ENCODE measurements at places on chromosomes 7 and 10.

DNA sequence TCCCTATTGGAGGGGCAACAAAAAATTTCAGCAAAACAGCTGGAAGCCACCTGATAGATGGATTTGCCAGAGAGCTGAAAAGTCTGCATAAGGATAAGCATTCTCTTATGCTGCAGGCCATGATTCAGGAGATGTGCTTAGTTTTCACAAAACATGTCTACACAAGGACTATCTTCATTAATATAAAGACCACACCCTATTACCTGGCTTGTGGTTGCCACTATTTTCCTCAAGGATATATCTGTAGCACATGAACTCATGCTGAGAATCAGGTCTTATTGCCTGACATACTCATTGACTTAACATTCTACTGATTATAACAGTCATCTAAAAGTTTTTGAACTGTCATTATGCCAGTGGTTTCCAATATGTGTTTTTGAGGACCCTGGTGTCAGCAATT, 7.1 kb upstream of the COL17A1 start:
- DNase-seq, result peak; percentile 80

- no peak for DNase-seq
Observed at GRCh38 chr7:115299397-115300037, 377.6 kb downstream of the MDFIC start.

DNA sequence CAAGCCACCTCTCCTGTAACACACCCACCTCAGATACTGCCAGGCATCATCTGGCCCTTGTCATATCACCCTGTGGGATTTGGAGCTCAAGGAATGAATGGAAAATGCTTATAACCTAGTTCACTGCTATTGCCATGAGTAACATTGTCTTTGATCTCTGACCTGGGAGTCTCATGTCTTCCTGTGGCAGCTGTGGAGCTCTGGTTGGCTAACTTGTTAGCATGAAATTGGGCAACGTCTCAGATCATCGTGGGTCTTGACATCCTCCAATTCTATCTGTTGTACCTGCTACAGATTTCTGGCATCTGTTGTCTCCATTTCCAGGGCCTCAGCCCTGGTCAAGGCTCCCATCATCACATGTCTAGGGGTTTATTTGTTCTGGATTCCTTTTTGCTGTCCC, 2.2 kb upstream of the TMEM270 start:
- no peak for DNase-seq

DNA sequence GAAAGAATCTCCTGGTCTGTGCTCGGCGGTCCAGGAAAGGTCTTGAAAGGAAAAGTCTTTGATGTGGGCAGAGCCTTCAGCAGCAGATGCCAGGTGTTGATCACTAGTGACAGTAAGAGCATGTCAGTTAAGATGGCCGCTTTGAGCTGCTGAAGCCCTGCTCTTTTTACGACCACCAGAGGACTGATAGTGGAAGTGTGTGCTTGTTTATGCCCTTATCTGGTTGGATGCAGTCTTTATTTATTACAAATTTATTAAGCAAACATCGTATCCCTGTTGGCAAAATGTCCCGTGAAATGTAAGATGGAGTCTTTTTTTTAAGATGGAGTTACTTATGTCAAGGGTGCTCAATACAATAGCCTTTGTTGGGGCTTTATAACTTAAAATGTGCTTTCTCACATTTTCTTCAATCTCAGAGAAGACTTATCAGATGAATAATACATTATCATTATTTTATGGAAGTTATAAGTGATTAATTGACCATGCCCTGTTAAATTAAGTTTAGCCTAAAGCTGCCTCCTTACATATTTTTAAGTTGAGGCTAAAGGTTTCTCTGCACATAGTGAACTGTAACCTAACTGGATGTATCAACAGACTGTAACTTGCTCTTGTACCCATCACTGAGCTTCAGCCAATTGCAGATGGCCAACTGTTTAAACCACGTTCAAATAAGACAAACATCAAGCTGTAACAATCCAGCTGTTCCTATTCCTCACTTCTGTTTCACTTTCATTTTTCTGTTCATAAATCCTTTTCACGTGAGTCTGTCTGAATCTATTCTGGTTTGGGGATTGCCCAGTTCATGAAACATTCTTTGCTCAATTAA, 97.4 kb upstream of the PIK3CG start:
- DNase-seq, result no peak

DNA sequence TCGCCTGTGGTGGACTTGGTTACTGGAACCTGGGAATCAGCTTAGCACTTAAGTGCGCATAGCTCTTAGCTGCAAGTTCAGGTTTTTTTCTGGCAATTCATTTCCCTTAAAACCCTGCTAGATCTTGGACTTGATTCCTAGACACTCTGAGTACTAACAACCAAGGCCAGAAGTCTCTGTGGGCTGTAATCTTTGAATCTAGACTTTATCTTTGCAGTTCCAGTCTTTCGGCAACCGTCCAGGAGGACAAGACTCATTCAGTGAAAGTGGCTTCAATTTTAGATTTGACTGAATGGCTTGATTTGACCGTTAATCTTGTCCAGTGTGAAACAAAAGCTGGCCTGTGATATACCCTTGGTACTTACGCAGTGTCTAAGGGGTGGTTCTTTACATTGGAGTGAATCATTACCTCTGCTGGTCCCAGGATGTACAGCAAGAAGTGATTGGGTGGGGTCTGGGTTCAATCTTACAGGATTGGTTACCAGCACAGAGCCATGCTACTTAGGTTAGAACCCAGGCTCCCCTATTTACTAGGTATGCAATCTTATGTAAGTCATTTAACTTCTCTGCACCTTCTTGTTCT, 16.4 kb downstream of the PTTG1IP2 start:
- no peak for DNase-seq

- peak; percentile 36 for DNase-seq
Observed at GRCh38 chr7:20268824-20269223, 51.6 kb upstream of the MACC1 start.

- no peak for DNase-seq
Observed at GRCh38 chr7:140297192-140297591, 101.1 kb downstream of the SLC37A3 start.

GRCh38 chr7:1705856-1706255, 35.8 kb downstream of the ELFN1 start:
- DNase-seq, result no peak

DNA sequence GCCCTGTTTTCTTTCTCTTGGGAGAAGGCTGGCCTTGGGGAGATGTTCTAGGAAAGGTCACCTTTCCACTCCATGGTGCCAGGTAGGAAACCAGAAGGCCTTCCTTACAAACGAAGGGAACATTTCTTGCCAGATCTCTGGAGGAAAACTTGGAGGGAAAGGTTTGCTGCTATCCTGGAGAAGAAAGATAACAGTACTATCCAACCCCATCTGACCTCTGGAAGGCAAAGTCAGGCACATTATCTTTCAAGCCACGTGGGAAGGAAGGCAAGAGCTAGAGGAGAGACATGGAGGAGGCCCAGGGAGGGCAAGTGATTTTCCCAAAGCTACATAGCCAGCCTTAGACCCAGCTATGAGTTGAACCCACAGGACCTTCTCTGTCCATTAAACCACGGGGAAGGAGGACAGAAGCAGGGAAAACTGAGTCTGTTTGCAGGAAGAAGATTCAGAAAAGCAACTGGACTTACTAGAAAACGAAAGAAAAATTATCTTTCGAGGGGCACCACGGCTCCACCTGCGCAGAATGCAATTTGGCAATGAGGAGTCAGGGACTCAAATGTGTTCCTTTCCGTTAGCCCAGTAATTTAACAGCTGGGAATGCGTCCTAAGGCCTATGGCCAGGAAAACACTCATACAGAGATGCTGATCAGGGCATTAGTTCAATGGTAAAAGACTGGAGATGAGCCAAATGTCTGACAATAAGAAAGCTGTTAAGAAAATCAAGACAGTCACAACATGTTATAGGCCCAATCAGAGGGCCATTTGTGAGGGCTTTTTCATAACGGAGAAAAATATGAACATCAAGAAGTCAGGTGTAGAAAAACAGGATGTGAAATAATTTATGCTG, 32.0 kb upstream of the PSAP start:
- DNase-seq, result no peak

- DNase-seq, result no peak
Observed at GRCh38 chr10:1316121-1316808, 260.1 kb downstream of the WDR37 start.

DNA sequence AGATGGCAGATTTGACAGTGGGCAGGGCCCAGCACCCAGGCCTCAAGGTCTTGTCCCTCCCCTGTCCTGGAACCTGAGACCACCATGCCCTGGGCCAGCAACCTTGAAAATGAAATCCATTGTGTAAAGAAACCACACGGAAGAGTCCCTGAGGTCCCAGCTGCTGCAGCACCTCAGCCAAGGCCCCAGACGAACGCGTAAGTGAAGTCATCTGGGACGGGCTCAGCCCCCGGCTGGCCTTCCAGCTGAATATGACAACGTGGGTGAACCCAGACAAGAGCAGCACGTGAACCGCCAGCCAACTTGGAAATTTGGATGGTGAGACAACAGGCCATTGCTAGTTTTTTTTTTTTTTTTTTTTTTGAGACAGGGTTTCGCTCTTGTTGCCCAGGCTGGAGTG, 70.3 kb downstream of the CYTH3 start:
- no peak for DNase-seq

DNA sequence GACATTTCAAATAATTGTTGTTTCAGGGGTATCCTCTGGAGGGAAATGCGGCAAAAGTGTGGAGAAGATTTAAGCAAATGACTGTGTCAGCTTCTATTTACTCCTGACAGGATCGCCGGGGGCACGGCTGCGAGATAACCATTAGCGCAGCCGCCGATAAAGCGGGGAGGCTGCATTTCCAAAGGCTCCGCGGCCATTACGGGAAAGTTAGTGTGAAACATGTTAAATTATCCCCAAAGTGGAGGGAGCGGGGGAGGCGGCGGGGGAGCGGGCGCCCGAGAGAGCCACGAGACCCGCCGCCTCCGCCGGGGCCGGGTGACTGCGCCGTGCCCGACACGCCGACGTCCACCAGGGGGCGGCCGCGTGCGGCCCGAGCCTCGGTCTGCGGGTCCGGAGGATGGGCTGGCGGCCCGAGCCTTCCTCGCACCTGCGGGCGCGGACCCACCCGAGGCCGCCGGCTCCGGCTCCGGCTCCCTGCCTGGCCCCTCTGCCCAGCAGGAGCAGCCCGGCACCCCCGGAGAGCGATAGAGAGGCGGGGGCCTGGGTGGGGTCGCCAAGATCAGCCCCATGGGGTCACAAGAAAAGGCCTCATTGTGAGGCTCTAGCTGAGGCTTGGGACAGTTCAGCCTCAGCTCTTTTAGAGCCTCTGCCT, 74.4 kb upstream of the PAX2 start:
- DNase-seq, result no peak

- DNase-seq, result no peak
Observed at GRCh38 chr10:121524157-121524817, 74.0 kb downstream of the FGFR2 start.

DNA sequence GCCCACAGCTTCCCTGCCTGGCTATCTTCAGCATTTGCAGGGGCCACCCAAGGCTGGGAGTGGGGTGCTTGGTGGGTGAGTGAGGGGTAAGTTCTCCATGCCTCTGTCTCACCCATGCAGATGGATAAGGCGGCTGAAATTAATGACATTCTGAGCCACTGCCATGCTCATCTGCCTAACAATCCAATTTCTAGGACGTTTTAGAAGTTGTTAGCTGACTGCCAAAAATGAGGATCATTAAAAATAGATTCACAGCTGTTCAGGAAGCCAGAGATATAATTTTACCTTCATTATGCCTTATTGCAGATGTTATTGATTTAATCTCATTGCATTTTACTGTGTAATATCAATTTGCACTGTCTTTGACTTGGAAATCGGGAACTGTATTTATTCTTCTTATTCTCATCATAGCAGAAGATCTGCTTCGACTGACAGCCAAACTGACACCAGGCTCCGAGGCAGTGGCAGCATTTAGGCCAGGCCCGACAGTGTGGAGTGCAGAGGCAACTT, 334.4 kb upstream of the NPVF start:
- DNase-seq, result no peak

DNA sequence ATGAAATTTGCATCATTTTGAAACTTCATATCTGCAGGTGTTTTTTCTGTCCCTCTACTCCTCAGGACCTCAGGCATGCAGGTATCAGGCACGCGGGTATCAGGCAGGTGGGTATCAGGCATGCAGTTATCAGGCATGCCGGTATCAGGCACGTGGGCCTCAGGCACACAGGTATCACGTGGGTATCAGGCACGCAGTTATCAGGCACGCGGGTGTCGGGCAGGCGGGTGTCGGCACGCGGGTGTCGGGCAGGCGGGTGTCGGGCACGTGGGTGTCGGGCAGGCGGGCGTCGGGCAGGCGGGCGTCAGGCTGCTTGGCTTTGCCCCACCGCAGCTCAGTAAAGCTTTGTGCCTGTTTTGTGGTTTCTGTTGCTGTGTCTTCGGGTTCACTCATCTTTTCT, 8.7 kb downstream of the SPRN start:
- DNase-seq, result no peak

GRCh38 chr7:20958572-20958971, 171.9 kb upstream of the SP8 start:
- no peak for DNase-seq

DNA sequence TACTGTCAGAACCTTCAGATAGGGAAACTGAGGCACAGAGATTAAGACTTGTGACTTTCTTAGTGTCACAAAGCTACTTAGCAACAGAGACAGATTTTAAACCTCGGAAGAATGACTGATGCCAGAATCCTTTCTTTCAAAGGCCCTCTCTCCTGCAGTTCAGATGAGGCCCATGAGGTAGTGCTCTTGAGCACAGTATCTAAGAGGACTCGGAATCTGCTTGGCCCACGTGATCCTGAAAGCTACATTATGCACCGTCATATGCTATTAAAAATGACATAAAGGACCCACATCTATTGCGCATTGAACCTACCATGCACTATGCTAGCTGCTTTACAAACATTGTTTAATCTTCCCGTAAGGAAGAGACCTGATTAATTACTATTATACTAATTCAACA, 355.9 kb downstream of the SFMBT2 start:
- no peak for DNase-seq

GRCh38 chr7:28338041-28338440, 74.3 kb upstream of the CREB5 start:
- DNase-seq, result no peak

DNA sequence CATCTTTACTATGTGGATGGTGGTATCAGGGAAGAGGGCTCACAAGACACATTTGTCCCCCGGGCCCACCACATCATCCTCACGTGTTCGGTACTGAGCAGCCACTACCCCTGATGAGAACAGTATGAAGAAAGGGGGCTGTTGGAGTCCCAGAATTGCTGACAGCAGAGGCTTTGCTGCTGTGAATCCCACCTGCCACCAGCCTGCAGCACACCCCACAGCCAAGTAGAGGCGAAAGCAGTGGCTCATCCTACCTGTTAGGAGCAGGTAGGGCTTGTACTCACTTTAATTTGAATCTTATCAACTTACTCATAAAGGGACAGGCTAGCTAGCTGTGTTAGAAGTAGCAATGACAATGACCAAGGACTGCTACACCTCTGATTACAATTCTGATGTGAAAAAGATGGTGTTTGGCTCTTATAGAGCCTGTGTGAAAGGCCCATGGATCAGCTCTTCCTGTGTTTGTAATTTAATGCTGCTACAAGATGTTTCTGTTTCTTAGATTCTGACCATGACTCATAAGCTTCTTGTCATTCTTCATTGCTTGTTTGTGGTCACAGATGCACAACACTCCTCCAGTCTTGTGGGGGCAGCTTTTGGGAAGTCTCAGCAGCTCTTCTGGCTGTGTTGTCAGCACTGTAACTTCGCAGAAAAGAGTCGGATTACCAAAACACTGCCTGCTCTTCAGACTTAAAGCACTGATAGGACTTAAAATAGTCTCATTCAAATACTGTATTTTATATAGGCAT, 9.1 kb upstream of the CSGALNACT2 start:
- DNase-seq, result peak; percentile 89

GRCh38 chr10:77299320-77299719, 338.3 kb downstream of the KCNMA1 start:
- DNase-seq, result no peak

All from bronchial epithelial cell (primary cell).